NCI-H1092 (cell line): ENCODE measurements at places on chromosomes 5 and 9.
A peak's percentile ranks its signal among the peaks of the same experiment; 100 is the strongest.

DNA sequence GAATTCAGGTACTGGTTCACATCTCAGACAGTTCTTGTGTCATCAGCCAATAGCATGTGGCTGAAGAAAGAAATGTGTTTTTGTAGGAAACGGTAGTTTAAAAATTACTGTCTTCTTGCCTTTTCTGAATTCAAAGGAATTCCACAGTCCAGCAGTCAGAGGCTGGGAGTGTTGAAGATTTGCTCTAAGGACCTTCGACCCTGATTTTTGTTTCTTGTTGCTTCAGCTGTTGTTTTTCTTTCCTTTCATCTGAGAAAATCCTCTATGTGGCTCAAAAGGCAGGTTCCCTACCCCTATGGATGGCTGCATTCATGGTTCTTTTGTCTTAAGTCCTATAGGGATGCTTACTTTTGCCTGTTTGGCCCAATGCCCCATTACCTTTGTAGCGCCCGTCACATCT, 304.9 kb downstream of the TMEM167A start:
- DNase-seq = no peak

GRCh38 chr9:106106396-106106795, 412.1 kb downstream of the TMEM38B start:
- DNase-seq = no peak

- no peak for DNase-seq
Measured at GRCh38 chr9:93467062-93467416, 13.7 kb upstream of the FAM120AOS start.

DNA sequence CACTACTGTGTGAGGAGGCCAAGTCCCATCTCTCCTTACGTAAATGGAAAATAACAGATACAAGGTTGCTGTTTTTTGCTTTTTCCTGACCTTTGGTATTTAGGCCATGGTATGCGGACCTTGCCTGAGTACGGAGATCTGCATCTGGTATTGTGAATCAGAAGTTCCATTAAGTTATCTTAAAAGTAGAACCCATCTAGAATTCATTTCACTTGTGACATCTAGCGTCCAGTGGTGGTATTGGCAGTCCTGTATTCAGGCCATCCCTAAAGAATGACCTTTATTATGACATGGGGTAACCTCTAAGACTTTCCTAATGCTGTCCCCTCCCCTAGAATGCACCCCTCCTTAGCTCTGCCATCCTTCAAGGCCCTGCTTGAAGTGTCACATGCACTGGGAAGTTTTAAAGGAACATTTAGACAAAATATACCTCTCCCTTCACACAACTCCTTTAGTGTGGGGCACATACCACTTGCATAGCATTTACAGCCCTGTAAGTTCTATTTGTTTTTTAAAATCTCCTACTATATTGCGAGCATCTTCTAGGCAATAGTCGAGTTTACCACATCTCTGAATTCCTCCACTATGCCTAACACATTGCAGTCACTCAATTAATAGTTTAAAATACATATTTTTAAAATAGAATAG, 1.9 kb upstream of the SPDL1 start:
- no peak for DNase-seq

GRCh38 chr9:72786948-72787347, 165.9 kb downstream of the ALDH1A1 start:
- no peak for DNase-seq

- DNase-seq = peak; percentile 46
Measured at GRCh38 chr5:170225326-170226128, 7.3 kb upstream of the C5orf58 start.

- DNase-seq = no peak
Measured at GRCh38 chr5:130871346-130872086, 293.5 kb downstream of the HINT1 start.

DNA sequence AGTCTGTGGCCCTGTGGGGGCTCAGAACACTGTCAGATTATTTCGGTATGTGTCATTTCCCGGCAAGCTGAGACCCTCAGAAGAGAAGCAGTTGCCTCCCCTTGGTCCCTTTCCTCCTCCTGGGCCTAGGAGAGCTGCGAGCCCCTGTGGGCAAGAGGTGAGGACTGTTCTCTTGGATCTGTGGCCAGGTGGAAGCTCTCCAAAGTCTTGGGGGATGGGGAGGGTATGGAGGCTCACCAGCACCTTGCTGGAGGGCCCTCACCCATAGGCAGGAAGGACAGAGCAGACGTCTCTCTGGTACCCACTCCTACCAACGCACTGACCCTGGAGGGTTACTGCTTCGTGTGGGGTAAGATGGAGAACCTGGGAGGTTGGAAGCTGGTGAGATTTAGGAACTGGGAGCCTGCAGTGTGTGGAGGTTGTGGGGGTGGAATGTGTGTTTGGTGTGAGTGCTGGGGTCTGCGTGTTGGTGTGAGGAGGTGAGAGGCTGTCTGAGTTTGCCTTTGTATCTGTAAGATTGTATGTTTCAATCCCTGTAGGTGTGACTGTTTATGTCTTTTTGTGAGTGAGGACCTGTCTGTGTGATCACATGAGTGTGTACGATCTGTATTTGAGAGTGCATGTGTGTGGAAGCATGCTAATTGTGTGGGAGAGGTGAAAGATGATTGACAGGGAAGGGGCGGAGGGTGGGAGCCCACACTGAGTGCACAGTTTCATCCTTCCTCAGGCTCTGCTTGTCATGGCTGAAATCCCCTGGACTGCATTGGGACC, 52.4 kb upstream of the PSD2 start:
- no peak for DNase-seq

DNA sequence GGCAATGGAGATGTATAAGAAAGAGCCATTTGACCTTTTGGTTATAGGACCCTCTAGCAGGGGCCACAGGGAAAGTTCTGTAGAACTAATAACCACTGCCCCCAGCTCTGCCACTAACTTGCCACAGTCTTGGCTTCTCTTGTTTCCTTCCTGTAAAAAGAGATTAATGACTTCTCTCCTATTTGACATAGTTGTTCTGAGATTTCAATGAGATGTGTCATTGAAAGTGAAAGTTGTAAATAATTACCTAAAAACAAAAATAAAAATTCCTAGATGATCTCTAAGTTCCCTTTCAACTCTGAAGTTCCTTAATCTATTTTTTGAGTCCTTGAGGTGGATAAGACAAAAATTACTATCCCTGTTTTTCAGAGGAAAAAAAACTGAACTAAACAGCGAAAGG, 1.4 kb upstream of the KIF12 start:
- no peak for DNase-seq

GRCh38 chr5:43769571-43770355, 166.8 kb downstream of the NNT start:
- no peak for DNase-seq

GRCh38 chr9:131169563-131170240, 44.3 kb downstream of the NUP214 start:
- DNase-seq = no peak

- no peak for DNase-seq
Measured at GRCh38 chr5:4859500-4860235, 280.5 kb upstream of the ADAMTS16 start.

GRCh38 chr5:114152656-114153360, 209.1 kb upstream of the KCNN2 start:
- no peak for DNase-seq

- no peak for DNase-seq
Measured at GRCh38 chr5:42840269-42840668, 28.6 kb upstream of the SELENOP start.

DNA sequence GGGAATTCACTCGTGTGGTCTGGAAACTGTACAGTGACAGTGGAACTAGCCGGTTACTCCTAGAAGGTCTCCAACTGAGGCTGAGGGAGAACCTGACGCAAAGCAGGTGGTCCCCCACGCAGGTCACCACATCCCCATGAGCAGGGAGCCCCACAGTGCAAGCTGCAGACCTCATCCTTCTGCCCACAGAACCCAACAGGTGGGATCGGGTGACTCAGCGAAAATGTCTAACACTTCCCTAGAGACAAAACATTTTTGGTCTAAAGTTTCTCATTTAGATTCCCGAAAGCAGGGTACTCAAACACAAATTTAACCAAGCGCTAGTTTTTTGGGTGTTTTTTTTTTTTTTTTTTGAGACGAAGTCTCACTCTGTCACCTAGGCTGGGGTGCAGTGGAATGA, 62.4 kb upstream of the RETREG1 start:
- DNase-seq = no peak

GRCh38 chr9:26812217-26812616, 80.4 kb downstream of the CAAP1 start:
- DNase-seq = no peak

GRCh38 chr9:96242811-96243210, 59.2 kb downstream of the HSD17B3 start:
- no peak for DNase-seq

DNA sequence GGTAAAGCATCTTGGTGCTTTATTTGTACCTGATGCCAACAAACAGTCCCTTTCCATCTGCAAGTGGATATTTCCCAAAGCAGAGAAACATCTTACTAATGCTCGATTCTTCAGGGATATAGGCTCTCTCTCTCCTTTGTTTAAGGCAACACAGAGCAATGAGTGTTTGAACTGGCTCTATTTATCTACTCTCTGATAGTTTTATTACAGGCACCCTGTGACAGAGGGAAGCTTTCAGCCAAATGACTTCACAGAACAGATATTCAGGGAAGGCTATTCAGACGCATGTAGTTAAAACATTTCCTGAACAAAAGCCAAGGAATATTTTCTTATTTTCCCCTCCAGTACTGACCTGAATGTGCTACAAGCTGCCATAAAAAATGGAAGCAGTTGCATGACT, 141.8 kb downstream of the YIPF5 start:
- DNase-seq = peak; percentile 23

GRCh38 chr5:62603934-62604333, 25.3 kb downstream of the LRRC70 start:
- no peak for DNase-seq

GRCh38 chr5:176133289-176133870, 104.8 kb upstream of the SIMC1 start:
- DNase-seq = no peak

- DNase-seq = no peak
Measured at GRCh38 chr5:31343946-31344345, 150.5 kb downstream of the CDH6 start.

DNA sequence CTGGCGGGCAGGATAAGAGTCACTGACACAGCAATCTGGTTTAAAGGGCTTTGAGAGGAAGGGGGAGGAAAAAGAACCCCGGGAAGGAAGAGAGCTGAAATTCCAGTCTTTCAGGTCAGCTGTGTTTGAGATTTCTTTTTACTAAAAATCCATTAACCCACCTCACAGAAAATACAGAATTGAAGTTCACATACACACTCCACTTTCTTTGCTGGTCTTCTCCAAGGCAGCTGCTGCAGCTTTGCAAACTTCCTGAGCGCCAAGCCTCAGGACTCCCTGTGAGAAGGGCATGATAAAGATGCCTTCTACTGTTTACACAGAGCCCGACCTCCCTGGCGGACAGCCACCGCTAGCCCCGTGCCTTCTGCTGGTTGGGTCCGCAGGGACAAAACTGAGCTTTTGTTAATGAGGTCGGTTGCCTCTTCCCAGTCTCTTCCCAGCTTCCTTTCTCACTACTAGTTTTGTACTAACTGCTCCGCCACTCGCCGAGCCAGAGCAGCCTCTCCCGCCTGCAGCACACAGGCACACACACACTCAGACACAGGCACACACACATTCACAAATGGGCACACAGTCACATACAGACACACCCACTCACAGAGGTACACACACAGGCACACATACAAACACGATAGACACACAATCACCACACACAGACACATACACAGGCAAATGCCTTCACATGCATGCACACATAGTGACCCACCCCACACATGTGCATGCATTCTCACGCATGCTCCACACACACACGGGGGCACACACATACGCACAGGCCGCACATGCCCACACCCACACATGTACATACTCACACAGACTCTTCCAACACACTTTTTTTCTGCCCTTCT, at the start of gene FREM1:
Gene FREM1 (minus strand): TSS at position 468 of the 845 bp plus-strand sequence. CDS start 41,451 bp downstream, outside the sequence.
- peak; percentile 69 for DNase-seq

DNA sequence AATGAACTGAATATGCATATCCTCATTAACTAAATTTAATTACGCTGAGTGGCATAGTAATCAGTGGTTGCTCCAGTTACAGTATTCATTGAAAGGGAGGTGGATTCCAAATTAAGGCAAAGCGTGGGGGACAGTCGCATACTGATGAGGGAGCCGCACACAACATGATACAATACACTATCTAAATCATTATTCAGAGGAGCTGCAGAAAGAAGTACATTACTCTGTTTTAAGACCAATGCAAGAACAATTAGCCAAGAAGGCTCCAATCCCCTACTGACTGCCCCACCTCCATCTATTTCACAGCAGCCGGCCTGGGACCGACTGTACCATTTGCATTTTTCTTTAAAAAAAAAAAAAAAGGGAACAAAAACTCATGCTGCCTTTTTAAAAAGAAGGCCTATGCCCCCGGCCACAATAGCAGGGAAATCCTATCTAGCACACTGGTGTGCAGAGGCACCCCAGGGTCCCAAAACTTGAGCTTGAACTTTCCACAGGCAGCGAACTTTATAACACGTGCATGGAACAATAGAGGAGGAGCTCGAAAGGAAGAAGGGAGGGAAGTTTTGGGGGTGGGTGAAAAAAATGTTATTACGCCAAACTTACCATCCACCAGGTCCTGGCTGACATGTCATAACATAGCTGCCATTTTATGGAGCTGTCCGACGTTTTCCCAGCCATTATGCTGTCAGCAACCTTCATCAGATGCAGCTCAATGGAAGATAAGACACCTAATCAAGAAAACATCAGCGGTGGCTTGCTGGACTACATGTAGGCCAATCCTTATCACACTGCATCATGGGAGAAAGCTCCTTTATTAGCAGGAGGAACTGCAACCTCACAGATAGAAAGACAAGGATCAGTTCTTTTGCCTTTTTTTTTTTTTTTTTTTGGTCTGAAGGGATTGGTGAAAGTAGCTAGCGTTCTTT, 161.6 kb downstream of the ZDHHC21 start:
- peak; percentile 62 for DNase-seq

- no peak for DNase-seq
Measured at GRCh38 chr9:93178851-93179786, 4.8 kb upstream of the WNK2 start.

DNA sequence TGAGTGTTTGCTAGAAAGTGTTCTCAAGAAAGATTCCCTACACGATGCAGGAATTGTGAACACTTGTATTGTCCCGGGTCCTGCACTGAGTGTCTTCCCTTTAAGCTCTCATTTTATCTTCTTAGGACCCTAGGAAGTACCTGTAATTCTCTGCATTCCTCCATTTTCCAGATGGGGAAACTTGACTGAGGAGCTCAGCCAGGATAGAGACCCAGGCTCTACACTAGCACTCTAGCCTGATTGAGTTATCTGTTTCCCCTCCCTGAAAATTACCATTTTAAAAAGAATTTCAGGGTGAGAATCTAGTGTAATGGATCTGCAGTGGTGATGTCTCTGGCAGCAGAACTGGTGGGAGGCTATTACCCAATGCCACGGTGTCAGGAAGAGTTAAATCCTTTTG, 453.9 kb downstream of the KDM4C start:
- no peak for DNase-seq

- DNase-seq = peak; percentile 25
Measured at GRCh38 chr9:132168347-132168746, 6.5 kb downstream of the NTNG2 start.

- no peak for DNase-seq
Measured at GRCh38 chr9:116042321-116042720, 111.3 kb upstream of the PAPPA start.

DNA sequence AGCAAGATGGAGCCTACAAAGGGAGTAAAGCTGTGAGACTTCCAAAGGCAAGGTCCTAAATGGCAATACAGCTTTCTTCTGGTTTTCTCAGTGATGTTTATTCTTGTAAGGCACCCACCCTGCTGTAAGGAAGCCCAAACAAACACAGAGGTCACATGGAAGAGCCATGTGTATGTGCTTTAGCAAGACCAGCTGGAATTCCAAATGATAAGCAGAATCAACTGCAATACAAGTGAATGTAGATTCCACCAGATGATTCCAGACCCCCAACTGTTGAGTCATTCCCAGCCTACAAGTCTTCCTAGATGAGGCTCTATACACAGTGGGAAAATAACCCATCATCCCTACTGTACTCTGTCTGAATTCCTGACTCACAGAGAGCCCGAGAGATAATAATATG, 122.8 kb downstream of the DEPDC1B start:
- no peak for DNase-seq
